ENCODE measurements at places on chromosomes 4 and X. TPM values are rescaled to one million over a fixed set of nuclear protein-coding genes. Genes with fewer than 3 reads are reported as not detected.

DNA sequence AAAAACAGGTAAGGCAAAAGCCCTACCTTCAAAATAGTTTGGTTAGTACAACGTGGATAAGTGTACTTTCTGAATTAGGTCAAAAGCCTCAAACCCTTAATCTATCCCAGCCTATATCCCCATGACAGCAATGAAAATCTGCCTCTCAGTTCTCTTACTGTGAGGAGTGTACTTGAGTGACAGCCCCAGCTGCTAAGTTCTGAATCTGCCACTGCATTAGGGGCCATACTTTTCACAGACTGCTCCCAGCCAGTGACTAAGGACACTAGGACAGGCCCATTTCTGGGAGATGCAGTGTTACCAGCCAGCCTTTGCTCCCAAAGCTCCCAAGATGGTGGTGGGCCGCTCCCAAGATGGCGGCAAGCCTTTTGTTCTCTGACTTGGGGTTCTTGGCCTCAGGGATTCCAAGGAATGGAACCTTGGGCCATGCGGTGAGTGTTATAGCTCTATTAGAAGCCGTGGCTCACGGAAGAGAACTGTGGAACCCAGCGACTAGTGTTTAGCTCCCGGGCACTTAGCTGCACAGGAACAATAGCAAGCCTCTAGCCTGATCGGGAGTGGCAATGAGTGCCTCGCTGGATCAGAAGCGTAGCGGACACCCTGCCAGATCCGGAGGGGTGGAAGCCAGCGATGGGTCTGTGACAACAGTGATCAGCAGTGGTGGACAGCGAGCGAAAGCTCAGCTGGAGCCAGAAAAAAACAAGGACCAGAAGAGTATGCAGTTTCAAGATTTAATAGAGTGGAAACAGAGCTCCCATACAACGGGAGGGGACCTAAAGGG, 175.6 kb upstream of the NRK start:
- DNase-seq: no peak

- DNase-seq: no peak
Measured at GRCh38 chr4:88195328-88196012, 37.0 kb upstream of the ABCG2 start.

DNA sequence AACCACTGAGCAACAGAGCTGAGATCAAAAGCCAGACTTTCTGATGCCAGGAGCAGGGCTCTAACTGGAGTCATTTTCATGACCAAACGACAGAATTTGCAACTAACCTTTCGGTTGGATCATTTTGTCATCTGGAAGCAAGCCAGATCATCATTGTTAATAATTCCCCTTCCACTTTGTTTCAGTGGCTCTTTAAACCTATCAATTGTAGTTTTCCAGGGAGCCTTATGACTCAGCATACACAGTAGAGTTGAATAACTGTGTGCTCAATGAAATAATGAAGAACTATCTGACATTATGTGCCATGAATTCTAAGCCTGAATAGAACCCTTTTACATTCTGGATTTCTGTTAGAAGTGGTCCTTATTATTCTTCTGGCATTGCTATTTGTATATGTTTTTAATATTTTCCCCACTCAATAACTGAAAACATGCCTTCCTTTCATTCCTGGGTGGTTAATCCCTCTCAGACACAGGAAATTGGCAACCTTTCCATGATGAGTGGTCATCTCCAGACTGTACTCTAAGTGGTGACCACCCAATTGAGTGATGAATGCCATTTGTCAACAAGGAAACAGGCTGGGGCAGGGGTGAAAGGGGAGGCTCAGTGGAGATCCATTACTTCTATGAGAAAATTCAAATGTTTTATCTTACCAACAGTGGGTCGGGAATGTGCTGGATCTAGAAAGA, 431.8 kb downstream of the BCOR start:
- DNase-seq: no peak

- no peak for DNase-seq
Measured at GRCh38 chr4:8639021-8639420, 46.5 kb downstream of the CPZ start.

DNA sequence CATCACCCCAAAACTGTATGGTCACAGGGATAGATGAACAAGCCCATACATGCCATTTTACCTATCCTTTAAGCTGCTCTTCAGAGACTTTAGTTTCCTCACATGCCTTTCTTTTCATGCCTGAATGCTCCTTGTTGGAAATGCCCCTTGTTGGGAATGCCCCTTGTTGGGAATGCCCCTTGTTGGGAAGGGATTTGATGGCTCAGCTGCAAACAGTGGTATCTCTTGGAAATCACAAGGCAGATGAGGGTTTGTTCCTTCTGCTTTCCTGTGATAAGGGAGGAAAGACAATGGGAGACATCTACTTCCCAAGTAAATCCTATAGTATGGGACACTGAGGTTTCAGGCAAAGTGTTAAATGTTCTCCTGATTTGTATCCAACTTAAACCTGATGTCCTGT, 11.5 kb downstream of the CXCL2 start:
- DNase-seq: no peak

RGS12 gene
- total RNA-seq: 15.6 TPM

GRCh38 chrX:48792219-48792618, 5.8 kb downstream of the GATA1 start:
- DNase-seq: no peak

CCNG2 gene
- 49.8 TPM for total RNA-seq

GRCh38 chrX:727738-728621, 97.4 kb downstream of the SHOX start:
- no peak for DNase-seq

DNA sequence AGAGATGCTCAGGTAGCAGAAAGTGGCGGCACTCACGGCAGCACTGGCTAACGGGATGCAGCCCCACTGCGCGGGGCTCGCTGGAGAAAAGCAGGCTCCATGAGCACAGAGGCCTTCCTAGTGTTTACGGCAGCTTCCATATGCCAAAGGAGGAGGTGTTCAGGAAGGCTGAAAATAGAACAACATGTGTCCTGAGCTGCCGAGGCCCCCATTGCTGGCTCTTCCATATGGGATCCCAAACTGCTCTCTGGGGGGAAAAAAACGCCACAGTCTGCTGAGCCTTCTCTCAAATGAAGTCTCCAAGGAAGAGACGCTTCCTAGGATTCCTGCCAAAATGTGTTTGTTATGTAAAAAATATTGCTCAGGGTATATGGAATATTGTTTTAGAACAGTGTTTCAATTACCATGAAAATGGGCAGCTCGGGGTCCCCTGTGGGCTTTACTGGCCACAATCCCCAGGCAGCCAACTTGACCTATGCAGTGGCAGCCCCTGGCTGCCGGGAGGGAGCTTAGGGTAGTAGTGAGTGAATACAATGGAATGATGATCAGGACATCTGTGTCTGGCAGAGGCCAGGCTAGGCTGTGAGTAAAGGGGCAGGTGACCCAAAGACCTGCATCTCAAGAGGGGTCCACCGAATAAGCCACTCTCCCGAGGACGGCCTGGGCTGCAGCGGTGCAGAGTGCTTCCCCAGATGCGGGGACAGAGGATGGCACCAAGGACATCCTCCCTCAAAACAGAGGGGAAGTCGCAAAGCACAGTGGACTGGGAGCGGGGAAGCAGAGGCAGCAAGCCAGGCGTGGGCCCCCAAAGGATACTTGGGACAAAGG, 170.1 kb downstream of the AFAP1 start:
- no peak for DNase-seq

GRCh38 chr4:76953956-76954355, 4.4 kb downstream of the SEPTIN11 start:
- no peak for DNase-seq

DNA sequence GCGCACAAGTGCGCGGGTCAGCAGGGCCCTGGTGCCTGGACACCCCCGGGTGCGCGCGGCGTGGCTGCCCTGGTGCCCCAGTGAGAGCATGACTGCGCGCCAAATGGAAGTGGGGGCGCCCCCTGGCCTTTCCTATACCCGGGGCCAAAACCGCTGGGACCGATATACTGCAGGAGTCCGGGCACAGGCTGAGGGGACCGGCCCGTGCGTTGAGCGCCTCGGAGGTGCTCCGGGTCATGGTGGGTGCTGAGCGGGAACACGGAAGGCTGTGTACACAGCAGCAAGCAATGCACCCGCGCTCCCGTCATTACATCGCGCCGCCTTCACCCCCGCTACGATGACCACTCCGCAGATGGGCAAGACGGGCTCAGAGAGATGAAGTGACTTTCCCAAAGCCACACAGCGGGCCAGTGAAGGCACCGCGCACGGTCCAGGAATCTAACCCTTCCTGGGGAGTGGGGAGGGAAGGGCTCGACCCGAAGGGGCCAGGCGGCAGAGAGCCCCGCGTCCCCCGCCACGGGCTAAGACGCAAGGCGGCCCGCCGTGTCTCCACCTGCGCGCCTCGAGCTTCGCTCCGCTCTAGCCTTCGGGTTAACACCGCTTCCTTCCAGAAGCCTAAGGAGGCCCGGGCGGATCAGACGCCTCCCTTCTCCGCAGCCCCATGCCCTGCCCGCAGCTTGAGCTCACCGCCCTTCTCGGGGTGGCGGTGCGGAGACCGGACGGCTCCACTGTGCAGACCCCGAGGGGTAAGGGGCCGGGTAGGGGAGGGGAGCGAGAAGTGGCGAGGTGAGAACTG, 11.3 kb downstream of the HMX1 start:
- no peak for DNase-seq

GRCh38 chr4:28754376-28754775, 1893.7 kb downstream of the STIM2 start:
- no peak for DNase-seq

DNA sequence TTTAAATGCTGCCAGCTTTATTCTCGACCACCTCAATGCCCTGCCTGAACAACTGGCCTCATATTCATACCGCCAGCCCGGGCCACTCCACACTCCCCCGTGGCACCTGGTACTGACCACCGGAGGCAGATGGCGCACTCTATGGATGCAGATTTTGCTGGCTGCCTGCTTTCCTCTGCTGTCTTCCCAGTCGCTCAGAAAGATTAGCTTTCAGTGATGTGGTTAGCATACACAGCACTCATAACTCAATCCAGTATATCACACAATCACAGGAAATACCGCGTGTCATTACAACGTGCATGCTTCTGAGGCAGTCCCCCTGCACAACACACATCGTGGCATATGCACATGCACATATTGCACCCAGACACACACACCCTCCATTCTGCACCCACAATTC, 147.2 kb upstream of the BCOR start:
- DNase-seq: no peak

- no peak for DNase-seq
Measured at GRCh38 chr4:55947912-55948725, 626 bp upstream of the CEP135 start.

- DNase-seq: no peak
Measured at GRCh38 chrX:45619290-45619689, 418.6 kb upstream of the DIPK2B start.

DNA sequence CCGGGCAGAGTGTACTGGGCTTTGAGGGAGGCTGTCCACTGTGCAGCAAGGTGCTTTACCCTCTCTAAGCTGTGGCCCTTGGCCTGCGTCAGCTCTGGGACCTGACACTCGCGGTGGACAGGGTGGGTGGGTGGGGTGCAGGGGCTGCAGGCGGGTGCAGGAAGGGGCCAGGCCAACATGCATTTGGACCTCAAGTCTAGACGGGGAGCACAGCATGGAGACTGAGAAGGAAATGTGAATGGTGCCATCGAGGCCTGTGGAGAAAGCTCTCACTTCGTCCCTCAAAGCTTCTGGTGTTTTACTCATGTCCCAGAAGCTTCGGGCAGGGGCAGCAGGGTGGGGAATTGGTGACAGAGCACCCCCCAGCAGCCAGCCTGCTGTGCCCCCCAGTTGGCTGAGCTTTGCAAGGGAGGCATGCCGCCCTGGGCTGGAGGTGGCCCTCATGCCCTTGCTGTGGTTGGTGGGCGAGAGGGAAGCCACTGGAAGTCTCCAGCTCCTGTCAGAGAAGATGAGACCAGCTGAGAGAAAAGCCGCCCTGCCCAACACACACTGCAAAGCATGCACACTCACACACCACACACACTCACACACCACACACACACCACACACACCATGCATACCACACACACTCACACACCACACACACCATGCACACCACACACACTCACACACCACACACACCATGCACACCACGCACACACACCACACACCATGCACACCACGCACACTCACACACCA, 12.3 kb downstream of the PNMA6E start:
- no peak for DNase-seq

TRIML2 gene
- total RNA-seq: not detected

GRCh38 chrX:119753639-119754257, 4.6 kb upstream of the SOWAHD start:
- no peak for DNase-seq

HPGDS gene
- 0.19 TPM for total RNA-seq

DNA sequence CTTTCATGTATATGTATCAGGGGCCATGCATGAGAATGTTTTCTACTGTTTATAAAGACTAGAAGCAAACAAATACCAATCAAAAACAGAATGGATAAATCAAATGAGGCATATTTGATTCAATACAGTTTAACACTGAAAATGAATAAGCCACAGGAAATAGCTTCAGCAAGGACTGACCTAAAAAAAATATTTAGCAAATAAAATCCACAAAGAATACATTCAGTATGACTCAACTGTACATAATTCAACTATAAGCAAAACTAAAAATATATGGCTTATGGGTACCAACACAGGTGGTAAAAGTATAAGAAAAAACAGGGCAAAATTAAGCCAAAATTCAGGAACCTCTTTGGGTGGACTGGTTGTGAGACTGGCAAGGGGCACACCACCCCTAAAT, 112.9 kb downstream of the KCNIP4 start:
- DNase-seq: no peak

H2BW1 gene
- total RNA-seq: not detected

Measured in activated naive CD4-positive, alpha-beta T cell treated with anti-CD3 and anti-CD28 coated beads, Interleukin-2, amount 50 U/mL, for 72 hours (primary cell).